ENCODE measurements at places on chromosomes 3 and 15.

GRCh38 chr3:175521406-175521805, 662.3 kb downstream of the NAALADL2 start:
- DNase-seq = no peak

DNA sequence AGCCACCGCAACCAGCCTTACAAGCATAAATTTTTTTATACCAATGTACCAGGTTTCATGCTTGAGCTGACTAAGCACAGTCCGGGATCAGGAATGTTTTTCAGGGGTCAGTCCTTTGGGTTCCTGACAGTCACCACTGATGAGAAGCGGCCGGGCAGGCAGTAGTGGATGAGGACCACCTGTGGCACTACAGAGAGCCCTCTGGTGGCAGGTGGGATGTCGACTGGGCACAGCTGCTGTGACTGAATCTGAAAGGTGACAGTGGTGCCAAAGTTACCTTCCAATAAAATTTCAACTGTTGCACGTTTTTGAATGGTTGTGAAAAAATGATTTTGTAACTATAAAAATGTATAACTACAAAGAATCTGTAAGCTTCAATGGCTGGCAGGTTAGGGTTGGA, 34.0 kb downstream of the TPRA1 start:
- DNase-seq = peak; percentile 40

DNA sequence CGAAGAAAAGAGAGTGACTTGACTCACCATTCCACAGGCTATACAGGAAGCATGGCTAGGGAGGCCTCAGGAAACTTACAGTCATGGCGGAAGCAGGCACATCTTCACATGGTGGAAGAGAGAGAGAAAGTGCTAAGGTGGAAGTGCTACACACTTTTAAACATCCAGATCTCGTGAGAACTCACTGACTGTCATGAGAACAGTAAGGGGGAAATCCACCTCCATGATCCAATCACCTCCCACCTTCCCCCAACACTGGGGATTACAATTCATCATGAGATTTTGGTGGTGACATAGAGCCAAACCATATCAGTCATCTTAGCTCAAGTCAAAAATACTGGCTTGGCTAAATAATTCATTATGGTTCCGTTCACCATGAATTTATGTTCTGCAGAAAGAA, 45.3 kb upstream of the NEDD4 start:
- no peak for DNase-seq

- no peak for DNase-seq
Measured at GRCh38 chr3:161599697-161600096, 103.1 kb downstream of the OTOL1 start.

- DNase-seq = no peak
Measured at GRCh38 chr15:68376447-68377060, 55.4 kb downstream of the ITGA11 start.

GRCh38 chr15:78691851-78692421, 50.9 kb upstream of the CHRNB4 start:
- no peak for DNase-seq

DNA sequence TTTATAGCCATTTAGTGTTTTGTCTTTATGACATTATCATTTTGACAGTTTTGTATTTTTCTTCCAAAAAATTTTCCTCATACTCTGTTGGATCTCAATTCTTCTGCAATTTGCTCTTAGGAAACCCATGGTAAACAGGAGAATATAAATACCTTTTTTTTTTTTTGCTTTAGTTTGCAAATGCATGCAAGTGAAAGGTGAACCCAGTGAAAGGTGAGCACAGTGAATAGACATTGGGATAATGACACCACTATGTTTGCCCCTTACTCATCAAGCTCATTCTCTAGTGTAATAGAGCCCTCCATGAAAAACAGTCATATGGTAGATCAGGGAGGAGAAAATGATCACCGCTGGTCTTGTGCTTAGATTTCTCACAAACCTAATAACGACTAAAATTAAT, 59.0 kb upstream of the TRPC1 start:
- DNase-seq = peak; percentile 93

- DNase-seq = no peak
Measured at GRCh38 chr15:40343512-40343911, 2.8 kb upstream of the CCDC9B start.

GRCh38 chr3:72454441-72454840, 393.8 kb downstream of the SHQ1 start:
- DNase-seq = no peak

DNA sequence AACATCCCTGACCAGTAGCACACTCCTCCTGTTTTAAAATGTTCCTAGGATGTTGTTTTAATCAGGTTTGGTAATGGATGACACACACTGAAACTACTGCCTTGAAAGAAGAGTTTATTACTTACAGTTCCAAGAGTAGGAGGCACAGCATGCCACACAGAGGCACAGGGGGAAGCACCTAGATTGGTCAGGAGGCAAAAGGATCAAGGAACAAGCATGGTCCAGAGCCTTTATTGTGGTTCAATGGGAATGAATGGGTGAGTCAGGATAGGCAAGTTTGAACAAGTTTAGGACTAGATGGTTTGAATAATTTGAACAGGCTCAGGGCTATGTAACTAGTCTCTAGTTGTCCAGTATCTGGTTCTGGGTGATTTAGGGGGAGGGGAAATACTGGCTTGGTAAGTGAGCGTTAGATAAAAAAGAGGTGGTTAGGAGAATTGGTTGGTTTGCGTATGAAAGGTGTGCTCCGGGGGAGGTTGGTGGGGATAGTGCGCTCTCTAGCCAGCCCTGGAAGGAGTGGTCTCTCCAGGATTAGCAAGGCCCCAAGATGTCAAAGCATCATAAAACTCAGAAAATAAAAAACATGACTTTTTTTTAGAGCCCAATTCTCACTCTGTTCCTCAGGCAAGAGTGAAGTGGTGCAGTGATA, 35.1 kb downstream of the TMOD3 start:
- no peak for DNase-seq

- DNase-seq = peak; percentile 64
Measured at GRCh38 chr15:65638681-65639089, 16.9 kb downstream of the SLC24A1 start.

DNA sequence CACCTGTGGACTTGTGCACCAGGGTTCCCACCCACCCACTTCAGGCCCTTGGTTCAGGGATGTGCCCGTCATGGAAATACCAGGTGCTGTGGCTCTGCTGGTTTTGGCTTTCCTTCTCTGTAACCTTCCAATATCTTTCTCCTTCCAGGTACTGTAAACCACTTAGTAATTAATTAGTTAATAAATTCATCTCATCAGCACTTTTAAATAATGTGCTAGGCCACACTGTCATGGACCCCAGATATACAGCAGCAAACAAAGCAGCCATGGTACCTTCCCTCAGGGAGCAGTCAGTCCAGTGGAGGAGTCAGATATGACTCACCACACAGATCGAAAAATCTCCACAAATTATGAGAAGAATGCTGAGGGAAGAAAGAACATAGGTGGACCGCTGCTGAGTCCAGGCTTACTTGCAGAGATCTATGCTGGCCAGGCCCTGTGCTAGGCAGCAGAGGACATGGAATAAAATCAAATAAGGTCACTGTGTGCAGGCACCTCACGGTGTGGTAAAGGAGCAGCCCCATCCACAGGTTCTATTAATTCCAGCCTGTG, 6.8 kb upstream of the GATA2 start:
- no peak for DNase-seq

- no peak for DNase-seq
Measured at GRCh38 chr3:55481744-55482495, 5.2 kb downstream of the WNT5A start.

DNA sequence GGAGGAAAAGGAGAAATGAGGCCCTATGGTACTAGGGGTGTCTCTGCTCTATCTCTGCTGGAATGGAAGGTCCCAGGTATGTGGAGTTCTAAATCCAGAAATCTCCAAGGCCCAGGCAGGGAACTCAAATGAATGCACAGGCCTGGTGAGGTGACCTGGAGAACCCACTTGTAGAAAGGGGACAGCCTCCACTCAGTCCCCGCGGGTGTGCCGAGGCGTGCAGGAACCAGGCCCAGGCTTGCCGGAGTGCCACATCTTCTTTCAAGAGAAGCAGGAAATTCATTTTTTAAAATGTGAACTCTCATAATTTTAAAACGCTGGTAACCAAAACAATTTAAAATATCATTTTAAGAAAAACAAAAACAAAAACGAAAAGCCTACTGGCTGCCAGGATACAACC, 32.2 kb upstream of the ADCY5 start:
- no peak for DNase-seq

DNA sequence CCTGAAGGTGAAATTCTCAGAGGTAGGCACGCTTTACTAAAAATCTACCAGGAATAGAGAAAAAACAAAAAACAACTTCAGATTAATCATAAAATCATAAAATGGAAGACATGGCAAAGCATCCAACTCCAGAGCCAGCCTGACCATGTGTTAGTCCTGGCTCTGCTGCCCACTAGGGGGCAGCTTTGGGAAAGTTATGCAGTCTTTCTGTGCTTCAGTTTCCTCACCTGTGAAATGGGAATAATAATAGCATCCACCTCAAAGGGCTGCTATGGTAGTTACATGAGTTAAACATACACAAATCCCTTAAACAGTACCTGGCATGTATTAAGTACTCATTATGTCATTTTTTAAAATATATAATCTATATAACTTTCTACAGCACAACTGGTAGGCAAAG, 52.3 kb downstream of the WNT5A start:
- peak; percentile 1 for DNase-seq
